ENCODE measurements at places on chromosomes 6 and 20.

GRCh38 chr6:107957308-107957908 is 600 bp downstream of the SEC63 start:
- peak; percentile 69 for DNase-seq

DNA sequence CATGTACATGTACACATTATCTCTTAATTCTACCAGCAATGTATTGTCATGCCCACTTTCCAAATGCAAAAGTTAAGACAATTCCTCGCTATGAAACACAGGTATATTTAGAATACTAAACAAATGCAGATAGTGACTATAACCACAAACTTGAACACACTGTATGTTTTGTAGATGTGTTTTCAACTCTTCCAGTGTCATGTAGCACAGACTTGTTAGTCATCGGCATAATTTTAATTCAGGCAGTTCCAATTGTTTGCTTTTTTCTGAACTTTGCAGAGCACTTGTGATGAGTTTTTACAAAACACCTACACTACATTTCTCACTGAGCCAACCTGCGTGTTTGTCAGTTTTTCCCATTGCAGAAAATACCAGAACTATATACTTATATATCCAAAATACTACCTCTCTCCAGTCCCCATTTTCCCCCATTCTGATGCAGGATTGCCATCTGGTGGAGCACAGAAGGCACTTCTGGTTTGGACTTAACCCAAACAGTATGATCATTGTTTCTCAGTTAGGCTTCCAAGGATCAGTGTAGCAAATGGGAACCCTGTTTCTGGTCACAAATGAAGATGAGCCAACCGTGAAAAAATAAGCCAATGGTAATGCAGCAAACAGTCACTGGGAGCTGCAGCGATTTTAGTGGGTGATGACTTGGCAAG is 143.4 kb downstream of the ADGRB3 start:
- DNase-seq, result no peak

- no peak for DNase-seq
Observed at GRCh38 chr6:44012078-44012493, 115.2 kb downstream of the MRPL14 start.

DNA sequence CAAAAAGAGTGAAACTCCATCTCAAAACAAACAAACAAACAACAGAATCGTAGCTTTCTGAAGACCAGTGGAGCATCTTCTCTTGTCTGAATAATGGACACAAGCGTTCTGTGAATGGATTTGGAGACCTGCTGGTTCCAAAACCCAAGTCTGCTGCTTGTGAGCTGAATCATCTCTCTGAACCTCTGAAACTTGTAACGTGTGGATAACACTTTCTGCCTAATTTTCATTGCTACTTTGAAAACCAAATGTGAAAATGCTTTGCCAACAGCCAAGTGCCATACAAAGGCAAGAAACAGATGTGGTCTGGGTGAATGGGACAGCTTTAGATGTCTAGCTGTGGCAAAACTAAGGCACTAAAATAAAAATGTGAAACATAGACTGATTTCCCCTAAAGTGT is 44.3 kb downstream of the PHACTR1 start:
- no peak for DNase-seq

- DNase-seq, result no peak
Observed at GRCh38 chr20:31815408-31816188, 3.6 kb upstream of the MYLK2 start.

- DNase-seq, result no peak
Observed at GRCh38 chr6:82057846-82058554, 189.5 kb downstream of the IBTK start.

DNA sequence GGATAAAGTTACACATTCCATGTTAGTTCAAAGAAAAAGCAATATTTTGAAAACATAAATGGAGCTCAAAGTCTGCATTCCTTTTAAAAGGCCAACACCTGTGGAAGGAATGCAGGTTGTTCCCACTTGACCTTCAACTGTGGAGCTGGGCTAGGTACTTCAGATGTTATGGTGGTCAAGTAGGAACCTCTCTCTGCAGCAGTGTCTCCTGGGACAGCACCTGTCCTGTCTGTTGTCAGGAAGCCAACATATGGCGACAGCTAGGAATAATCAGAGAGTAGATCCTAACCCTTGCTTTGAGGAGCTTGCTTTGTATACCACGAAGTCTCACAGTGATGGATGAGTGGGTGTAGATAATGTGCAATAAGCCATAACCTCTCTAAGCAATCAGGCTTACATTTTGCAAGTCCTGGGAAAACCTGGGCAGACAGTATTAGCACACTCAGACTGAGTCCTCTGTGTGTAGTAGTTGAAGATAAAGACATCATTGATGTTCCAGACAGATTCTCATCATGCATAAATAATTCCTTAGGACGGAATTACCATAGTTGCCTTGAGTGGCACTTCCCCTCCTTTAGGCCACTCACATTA is 347.5 kb downstream of the PRL start:
- no peak for DNase-seq

Measured in right lobe of liver (tissue), 6 donors.